NCI-H2171 treated with DMSO at 0.1 percent for 48 hours (cell line): ENCODE measurements at places on chromosomes 7 and 10.

DNA sequence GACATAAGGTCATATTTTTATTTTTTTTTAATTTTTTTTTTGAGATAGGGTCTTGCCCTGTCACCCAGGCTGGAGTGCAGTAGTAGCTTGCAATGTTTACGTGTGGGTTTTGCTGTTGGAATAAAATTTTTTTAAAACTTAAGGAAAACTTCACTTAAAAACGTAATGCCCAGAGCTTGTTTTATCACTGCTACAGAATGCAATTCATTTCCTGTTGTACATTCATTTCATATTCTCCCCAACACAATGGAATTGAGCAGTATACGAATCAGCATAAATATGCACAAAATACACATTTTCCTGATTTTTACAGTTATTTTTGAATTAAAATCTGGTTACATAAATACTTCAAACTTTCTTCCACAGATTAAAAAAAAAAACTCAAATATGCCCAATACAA, 40.3 kb downstream of the RSU1 start:
- DNase-seq: no peak

DNA sequence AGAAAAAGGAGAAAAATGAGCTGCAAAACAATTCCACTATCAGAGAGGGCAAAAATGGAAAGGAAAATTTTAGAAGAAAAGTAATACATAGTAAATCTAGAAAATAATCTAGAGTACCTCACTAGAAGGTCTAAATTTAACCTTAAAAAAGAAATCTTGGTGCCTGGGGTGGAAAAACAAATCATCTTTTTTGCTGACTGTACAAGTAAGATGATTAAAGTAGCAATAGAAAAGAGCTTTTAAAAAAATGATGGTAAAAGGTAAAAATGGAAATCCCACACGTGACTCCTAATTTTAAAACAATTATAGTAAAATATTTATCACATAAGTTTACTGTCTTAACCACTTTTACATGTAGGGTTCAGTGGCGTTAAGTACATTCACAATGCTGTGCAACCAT, 28.8 kb upstream of the GOT1 start:
- DNase-seq: no peak

DNA sequence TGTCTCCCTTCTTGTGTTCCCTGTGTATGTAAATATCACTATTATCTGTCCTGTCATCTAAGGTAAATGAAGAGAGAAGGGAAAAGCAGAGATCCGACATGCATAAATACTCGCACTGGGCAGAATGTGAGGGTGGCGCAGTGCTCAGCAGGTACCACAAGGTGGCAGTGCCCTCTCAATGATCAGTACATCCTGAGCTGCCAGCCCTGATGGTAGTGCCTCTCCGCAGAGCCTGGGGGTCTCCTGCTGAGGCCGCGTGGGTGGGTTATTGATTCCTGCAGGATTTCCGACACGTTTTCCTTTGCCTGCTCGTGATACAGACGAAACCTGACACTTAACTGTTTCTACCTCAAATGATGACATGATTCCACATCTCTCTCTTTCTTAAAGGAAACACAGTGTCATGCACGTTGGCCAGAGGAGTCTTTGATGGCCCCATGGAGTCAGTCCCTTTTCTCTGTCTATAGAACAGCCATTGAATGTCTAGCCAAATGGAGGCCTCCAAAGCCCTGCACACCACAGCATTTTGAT, 19.8 kb downstream of the RGR start:
- peak; percentile 49 for DNase-seq

DNA sequence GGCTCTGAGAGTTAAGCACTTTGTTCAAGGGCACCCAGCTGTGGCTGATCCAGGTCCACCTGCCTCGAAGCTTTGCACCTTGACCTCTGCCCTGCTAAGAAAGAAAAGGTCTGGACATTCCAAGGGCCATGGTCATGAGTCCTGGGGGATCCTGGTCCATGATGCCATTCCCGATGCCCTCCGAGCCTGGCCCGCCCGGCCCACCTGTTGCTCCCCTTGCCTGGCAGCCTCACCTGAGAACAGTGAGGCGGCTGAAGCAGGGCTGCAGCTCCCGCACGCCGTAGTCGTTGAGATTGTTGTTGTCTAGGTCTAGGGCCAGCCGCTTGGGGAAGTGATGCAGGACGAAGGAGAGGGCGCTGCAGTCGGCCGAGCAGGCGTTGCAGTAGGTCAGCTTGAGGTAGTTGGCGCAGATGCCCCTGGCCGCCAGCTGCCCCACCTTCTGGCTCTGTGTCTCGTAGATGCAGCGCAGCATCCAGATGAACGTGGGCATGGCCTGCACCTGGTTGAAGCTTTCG, 27.5 kb downstream of the NOD1 start:
- DNase-seq: no peak

DNA sequence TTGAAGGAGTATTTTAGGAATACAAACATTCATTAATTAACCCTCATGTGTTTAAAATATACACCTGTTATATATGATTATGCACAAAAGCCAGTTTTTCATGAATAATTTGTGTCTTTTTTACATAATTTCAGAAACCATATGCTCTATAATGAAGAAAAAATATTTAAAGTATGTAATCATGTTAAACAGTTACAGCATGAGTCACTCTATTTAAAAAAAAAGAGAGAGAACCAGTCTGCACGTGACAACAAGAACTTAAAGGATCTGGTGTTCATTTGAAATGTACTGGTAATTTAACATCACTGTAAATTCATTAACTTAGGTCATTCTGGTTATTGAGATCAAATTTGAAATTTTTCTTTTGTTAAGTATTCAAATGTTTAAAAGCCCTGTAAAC, 228.5 kb downstream of the CACNB2 start:
- no peak for DNase-seq

DNA sequence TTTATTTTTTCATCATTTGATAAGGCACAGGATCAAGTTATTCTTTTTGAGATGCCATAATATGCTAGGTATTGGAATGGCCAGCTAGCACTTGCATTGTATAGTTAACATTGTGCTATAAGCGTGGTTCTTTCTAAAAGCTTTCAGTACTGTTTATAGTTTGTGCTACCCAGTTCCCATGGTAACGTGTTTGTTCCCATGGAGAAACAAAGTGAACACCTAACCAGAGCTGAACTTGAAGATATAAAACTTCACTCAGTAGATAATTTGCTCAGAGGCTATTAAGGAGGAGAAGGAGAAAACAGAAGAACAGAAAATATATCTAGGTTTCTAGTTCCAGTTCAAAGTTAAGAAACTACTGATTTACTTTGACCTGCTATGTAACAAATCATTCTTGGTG, 23.6 kb upstream of the ITGB8 start:
- DNase-seq: no peak

DNA sequence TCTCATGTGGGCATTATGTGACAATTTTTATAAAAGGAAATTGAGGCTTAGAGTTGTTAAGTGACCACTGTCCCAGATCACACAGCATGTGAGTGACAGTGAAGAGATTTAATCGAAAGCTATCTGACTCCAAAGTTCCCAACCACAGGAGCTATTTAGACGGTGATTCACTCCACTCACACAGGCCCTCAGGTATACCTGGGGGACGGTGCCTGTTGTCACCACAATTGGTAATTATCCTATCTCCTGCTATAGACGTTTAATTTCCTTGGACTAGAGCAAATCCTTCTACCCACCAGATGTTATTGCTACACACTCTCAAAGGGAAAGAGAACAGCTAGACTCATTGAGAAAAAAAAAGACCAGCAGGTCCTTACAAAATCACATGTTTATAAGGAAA, 145.5 kb downstream of the KLF6 start:
- peak; percentile 2 for DNase-seq

GRCh38 chr10:89414879-89415821, 782 bp downstream of the IFIT5 start:
- peak; percentile 6 for DNase-seq

DNA sequence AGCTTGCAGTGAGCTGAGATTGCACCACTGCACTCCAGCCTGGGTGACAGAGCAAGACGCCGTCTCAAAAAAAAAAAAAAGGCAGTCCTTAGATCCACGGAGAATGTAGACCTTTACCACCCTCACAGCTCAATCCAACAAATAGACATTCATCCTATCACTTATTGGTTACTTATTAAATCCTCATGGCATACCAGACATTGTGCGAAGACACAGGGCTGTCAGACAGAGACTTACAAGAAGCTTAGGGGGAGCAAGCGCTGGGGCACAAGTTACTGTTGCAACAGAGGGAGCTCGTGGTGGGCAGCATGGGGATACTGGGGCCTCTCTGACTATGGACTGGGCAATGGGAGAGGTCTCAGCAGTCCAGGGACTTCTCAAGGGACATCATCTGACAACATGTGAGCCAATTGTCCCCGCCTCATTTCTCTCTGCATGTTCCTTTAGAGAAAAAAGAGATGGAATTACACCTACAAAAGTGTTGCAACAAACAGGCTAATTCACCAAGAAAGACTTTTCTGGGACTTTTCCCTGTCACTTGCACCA, 82.8 kb upstream of the TNS3 start:
- DNase-seq: no peak

DNA sequence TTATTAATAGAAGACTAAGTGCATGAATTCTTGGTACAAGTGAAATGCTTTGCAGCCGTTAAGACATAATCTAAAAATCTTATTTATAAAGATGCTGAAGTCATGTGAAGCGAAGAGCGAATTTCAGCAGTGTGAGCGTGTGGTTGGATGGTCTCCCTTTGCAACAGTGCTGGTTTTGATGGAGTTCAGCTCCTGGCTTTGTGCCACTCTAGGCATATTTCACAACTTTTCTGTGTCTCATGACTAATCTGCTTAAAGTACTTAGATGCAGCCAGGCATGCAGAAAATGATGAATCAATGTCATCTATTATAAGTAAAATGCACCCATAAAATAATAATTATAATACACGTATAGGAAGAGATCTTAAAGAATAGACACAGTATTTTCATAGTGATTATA, 107.2 kb upstream of the TCERG1L start:
- DNase-seq: no peak

GRCh38 chr7:105352018-105352612, 36.6 kb downstream of the SRPK2 start:
- DNase-seq: no peak

- no peak for DNase-seq
Observed at GRCh38 chr7:17497136-17497535, 198.7 kb downstream of the AHR start.

- no peak for DNase-seq
Observed at GRCh38 chr7:151740081-151740851, 136.6 kb downstream of the PRKAG2 start.

DNA sequence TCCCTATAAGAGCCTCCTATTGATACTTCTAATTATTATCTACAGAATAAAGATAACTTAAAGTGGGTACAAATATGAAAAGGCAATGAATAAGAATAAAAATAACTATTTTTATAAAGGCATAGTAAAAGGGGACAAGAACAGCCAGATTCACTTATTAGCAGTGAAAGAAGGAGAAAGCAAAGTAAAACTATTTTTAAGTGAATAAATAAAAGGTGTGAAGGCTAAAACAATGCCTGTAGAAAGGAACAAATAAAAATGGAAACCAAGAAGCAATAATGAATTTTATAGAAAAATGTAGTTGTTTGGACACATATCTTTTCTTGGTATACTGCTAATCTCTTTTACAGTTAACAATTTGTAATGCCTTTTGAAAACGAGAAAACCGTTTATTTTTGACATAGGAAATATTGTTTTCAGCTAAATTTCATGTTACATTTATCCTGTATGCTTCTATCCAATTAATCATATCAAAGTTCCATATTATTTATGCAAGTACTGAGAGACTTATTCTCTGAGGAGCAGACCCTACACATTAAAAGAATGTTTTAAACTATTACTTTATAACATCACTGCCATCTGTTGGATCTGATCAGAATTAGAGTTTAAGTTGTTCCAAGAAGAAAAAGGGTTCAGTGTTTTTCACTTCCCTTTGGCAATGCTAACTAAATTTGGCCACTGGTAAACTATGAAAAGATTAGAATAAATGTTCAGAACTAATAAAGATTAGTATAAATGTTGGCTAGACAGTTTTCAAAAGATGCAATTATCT, 59.1 kb downstream of the ARMC3 start:
- peak; percentile 22 for DNase-seq

GRCh38 chr7:41940760-41941343, 238.0 kb upstream of the INHBA start:
- DNase-seq: peak; percentile 66

DNA sequence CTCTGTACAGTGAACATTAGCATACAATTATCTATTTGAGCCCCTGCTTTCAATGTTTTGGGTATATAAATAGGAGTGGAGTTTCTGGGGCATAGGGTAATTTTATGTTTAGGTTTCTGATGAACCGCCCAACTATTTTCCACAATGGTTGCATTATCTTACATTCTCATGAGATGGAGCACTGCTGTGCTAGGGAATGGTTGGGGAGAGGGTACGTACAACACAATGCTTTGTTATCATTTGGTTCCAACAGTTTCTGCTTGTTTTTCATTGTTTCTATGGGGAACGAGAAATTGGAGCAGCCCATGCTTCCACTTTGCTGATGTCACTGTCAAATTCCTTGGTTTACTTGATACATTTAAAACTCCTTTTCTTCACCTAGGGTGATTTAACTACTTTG, 1115.3 kb downstream of the REEP3 start:
- no peak for DNase-seq

DNA sequence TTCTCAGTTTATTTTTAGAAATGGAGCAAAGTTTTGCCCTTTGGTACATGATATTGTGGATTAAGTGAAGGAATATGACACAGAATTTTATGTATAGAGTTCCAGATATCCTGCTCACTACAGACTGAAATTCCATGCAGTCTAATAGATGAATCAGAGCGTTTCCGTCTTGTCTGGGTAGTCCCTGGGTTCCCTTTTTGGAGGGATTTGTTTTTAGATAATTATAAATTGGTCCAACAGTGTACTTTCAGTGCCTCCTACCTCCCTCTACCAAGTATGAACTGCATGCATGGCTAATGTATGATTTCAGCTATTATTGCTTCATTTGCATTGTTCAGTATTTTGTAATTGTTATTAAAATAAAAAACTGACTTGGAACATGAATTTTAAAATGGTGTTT, 74.4 kb downstream of the SEPTIN7 start:
- DNase-seq: no peak

- DNase-seq: no peak
Observed at GRCh38 chr10:113001599-113002448, 51.8 kb downstream of the TCF7L2 start.

- peak; percentile 96 for DNase-seq
Observed at GRCh38 chr7:32218741-32219288, 148.6 kb upstream of the PDE1C start.

DNA sequence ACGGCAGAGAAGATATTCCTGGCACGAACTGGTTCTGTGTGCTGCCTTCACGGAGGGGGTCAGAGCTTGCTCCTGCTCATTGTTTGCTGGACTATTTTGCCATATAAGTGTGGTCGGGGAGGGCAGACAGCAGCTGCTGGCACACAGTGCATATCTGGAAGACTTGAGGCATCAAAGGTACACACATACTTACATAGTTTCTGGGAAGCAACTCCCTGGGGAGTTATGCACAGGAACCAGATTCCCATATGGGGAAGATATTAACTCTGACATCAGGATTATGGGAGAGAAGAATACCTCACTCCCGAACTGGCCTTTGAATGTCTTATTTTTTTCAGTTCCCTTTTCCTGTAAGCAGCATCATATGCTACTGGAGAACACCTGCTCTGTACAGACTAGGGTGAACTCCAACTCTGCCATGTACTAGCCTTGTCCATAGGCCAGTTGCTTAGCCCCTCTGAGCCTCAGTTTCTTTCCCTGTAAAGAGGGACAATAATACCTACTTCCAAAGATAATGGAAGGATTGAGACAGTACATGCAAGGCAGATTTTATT, 41.5 kb downstream of the LGI1 start:
- DNase-seq: no peak
